ENCODE measurements at places on chromosomes 4 and X.

GRCh38 chrX:108299101-108299591 lies 139.1 kb downstream of the COL4A6 start:
- DNase-seq: no peak

- no peak for DNase-seq
Measured at GRCh38 chr4:123485601-123486000, 89.0 kb downstream of the SPRY1 start.

DNA sequence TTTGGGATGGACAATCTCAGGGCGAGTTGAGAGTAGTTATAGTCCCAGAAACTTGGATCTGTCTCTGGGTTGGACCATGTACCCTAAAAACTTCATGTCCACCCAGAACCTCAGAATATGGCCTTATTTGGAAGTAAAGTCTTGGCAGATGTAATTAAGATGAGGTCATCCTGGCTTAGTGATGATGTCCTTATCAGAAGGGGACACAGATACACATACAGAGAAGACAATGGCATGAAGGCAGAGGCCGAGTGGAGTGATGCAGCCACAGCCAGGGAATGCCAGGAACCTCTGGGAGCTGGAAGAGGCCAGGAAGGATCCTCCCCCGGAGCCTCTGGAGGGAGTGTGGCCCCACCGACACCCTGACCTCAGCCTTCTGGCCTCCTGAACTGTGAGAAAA lies 61.2 kb upstream of the STX18 start:
- no peak for DNase-seq

DNA sequence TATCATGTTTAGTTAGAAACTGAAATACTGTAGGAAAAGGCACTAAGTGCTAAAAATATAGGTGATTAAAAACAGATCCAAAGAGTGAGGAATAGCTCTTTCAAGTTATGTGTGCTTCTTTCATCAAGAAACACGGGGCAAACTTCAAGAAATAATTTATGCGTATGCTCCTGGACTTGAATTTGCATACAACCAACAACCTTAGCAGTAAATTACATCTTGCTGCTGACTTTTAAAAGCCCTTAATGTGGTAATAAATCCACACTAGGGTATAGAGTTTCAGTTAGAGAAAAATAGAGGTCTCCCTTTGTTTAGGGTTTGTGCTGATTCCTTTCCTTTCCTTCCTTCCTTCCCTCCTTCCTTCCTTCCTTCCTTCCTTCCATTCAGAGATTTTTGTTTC lies 94.5 kb upstream of the GC start:
- DNase-seq: no peak

GRCh38 chrX:40076750-40077575 lies 20.8 kb downstream of the BCOR start:
- DNase-seq: no peak

- no peak for DNase-seq
Measured at GRCh38 chr4:16544251-16544721, 318.0 kb upstream of the TAPT1 start.

GRCh38 chr4:100489305-100489704 lies 28.5 kb downstream of the EMCN start:
- DNase-seq: no peak

DNA sequence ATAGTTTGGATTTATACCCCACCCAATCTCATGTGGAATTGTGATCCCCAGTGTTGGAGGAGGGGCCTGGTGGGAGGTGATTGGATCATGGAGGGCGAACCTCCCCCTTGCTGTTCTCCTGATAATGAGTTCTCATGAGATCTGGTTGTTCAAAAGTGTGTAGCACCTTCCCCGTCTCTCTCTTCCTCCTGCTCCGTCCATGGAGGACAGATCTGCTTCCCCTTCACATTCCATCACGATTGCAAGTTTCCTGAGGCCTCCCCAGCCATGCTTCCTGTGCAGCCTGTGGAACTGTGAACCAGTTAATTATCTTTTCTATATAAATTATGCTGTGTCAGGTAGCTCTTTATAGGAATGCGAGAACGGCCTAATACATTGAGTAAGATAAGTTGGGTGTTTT lies 518.8 kb upstream of the LCORL start:
- DNase-seq: no peak

GRCh38 chrX:2974961-2975360 lies 31.4 kb upstream of the ARSH start:
- no peak for DNase-seq

GRCh38 chr4:183333983-183334382 lies 11.8 kb upstream of the CLDN24 start:
- DNase-seq: no peak

DNA sequence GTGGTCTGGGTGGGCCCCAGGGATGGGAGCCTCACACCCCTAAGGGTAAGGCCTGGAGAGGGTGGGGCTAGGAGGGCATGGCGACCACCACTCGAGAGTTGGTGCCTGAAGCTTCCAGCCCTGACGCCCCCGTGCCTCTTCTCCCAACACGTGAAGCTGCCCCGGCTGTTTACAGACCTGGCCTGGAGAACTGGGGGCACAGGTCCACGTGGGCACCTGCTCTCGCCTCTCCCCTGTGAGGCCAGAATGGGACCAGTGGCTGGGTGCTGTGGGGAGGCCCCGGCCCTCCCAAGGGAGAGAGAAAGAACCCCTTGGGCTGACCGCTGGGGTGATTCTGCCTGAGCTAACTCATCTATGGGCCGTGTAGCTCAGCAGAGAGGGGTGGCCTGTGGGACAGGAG lies 15.5 kb downstream of the NAT8L start:
- no peak for DNase-seq

DNA sequence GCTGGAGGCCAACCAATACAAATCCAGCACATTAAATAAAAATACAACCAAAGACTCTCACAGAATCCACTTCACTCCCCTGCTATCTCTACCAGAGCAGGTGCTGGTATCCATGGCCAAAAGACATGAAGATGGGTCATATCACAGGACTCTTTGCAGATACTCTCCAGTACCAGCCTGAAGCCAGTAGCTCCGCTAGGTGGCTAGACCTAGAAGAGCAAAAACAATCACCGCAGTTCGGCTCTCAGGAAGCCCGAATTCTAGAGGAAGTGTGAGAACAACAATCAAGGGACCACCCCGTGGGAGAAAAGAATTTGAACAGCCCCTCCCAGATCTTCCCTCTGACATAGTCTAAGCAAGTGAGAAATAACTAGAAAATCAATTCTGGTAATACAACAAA lies 20.2 kb downstream of the CLIC2 start:
- no peak for DNase-seq
